ENCODE measurements at places on chromosomes 2 and 18. TPM values are rescaled to one million over a fixed set of nuclear protein-coding genes. Genes with fewer than 3 reads are reported as not detected.

The NGEF gene
- 1.7 TPM for total RNA-seq

The BMP10 gene
- 0.24 TPM for total RNA-seq

The BCL2 gene
- 11.0 TPM for total RNA-seq

The CNTNAP5 gene
- total RNA-seq = not detected

The MC4R gene
- total RNA-seq = 0.35 TPM

The DQX1 gene
- total RNA-seq = 0.44 TPM

The RABL2A gene
- 28.9 TPM for total RNA-seq

DNA sequence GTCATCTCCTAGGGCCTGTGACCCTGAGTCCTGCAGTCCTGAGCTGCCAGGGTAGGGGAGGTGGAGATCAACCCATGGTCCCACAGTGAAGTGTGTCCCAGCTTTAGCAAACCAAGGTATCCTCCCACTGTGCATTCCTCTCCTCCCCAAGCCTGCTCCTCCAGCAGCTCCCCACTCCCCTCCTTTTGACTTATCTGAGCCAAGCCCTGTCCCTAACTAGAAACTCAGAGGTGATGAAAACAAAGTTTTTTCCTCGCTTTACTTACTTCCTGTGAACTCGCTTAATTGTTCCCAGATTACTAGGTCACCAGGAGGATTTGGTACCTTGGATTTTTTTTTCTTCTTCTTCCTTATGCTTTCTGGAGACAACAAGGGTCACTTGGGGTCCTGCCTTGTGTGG lies 80.8 kb downstream of the EHD3 start:
- H3K27ac ChIP-seq = no peak overlapping the region
- no peaks in the 10 kb centered on the region for H3K27me3 ChIP-seq
- H3K36me3 ChIP-seq = no peaks in the 10 kb centered on the region
- no peak for DNase-seq
- H3K4me1 ChIP-seq = peaks cover 21% of the 10 kb centered on the region
- no peak overlapping the region for H3K4me3 ChIP-seq

- no peak overlapping the region for H3K4me3 ChIP-seq
- no peaks in the 10 kb centered on the region for H3K4me1 ChIP-seq
- no peak for DNase-seq
- H3K36me3 ChIP-seq = no peaks in the 10 kb centered on the region
- H3K27me3 ChIP-seq = no peaks in the 10 kb centered on the region
Observed at GRCh38 chr2:63665846-63666475, 77.2 kb downstream of the MDH1 start.

DNA sequence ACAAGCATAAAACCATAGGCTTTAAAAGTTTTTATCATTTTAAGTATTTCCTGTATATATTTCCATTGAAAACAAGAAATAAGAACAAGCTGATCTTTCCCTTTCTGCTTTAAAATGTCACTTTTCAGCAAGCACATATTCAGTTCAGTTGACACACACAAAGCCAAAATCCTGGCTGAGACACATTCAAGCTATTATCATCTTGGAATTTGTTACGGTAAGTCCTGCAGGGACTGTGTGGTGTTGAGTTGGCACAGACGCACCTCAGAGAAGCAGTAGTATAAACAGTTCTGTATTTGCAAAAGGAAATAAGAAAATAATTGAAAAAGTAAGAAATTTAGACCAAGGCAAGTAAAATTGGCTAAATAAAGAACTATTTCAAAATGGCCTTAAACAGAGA lies 10.4 kb upstream of the DAW1 start:
- no peaks in the 10 kb centered on the region for H3K4me1 ChIP-seq
- no peak overlapping the region for H3K27ac ChIP-seq
- DNase-seq = no peak
- no peaks in the 10 kb centered on the region for H3K36me3 ChIP-seq
- no peaks in the 10 kb centered on the region for H3K27me3 ChIP-seq

DNA sequence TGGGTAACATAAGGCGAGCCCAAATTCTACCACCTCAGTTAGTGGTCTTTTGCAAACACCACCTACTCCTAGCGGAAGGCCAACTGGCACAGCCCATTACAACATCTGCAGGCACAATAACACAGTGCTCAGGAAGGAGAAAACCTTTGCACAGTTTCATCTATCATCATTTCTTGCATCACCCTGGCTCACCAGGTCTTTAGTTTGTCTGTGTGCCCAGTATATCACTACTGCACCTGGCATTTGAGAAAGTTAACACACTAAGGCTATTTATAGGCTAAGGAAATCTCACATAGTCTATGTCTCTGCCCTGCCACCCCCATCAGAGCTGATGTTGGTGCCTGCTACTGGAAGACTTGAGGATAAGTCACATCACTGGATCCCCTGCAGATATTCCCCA lies 484.0 kb downstream of the SATB2 start:
- no peaks in the 10 kb centered on the region for H3K36me3 ChIP-seq
- H3K27me3 ChIP-seq = no peaks in the 10 kb centered on the region
- no peaks in the 10 kb centered on the region for H3K4me1 ChIP-seq
- H3K4me3 ChIP-seq = no peak overlapping the region

- peaks cover 11% of the 10 kb centered on the region for H3K4me1 ChIP-seq
- DNase-seq = no peak
- H3K27ac ChIP-seq = no peak overlapping the region
- H3K36me3 ChIP-seq = no peaks in the 10 kb centered on the region
- no peak overlapping the region for H3K4me3 ChIP-seq
- H3K27me3 ChIP-seq = no peaks in the 10 kb centered on the region
Observed at GRCh38 chr2:173647681-173648311, 293.1 kb downstream of the CDCA7 start.

GRCh38 chr18:54250846-54251261 lies 18.5 kb upstream of the POLI start:
- no peak for DNase-seq
- H3K27me3 ChIP-seq = no peaks in the 10 kb centered on the region
- H3K36me3 ChIP-seq = no peaks in the 10 kb centered on the region

- no peaks in the 10 kb centered on the region for H3K4me1 ChIP-seq
- H3K36me3 ChIP-seq = no peaks in the 10 kb centered on the region
- no peak overlapping the region for H3K4me3 ChIP-seq
- DNase-seq = no peak
- no peak overlapping the region for H3K27ac ChIP-seq
- H3K27me3 ChIP-seq = peaks cover 9% of the 10 kb centered on the region
Observed at GRCh38 chr2:219851169-219851568, 223.7 kb downstream of the SLC4A3 start.

DNA sequence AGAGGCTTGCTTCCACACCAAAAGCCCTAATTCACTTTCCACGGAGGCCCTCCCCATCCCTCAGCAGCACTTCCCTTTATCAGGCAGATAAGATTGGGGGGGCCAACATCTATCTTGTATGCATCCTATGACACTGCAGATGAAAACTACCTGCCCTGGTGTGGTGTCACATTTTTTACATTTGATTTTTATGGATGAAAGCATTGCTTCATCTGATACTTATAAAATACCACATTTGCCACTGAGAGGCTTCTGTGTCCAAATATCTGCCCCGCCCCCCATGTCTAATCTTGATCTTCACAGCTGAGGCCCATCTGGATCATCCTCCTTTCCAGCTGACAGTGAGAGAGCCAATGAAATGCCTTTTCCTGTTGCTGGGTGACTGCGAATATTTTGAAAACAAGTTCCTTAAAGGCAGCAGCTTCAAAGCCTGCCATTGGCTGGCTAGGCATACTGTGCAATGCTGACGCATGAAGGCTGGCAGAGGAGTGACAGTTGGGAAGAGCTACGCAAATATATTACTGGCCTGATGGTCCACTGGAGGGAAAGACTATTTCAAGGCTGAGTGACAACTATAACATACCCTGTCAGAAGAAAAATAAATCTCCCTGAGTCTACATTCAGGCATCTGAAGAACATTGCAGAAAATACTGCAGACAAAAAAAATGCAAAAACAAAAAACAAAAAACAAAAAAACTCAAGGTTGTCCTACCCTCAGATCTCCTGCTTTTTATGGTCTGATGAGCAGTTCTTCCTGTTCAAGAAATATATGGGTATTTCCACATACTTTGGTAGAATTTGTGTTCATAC lies 318.7 kb downstream of the PDE11A start:
- peak overlapping the region; percentile 44 for H3K27ac ChIP-seq
- no peaks in the 10 kb centered on the region for H3K27me3 ChIP-seq
- H3K4me3 ChIP-seq = no peak overlapping the region

- peaks cover 66% of the 10 kb centered on the region for H3K4me1 ChIP-seq
- H3K27ac ChIP-seq = peak overlapping the region; percentile 57
- H3K4me3 ChIP-seq = no peak overlapping the region
Observed at GRCh38 chr2:108587621-108588020, 53.4 kb downstream of the LIMS1 start.

- no peak overlapping the region for H3K27ac ChIP-seq
- no peaks in the 10 kb centered on the region for H3K4me1 ChIP-seq
- no peak overlapping the region for H3K4me3 ChIP-seq
- H3K27me3 ChIP-seq = peaks cover 19% of the 10 kb centered on the region
Observed at GRCh38 chr18:57131782-57132181, 15.1 kb upstream of the BOD1L2 start.

DNA sequence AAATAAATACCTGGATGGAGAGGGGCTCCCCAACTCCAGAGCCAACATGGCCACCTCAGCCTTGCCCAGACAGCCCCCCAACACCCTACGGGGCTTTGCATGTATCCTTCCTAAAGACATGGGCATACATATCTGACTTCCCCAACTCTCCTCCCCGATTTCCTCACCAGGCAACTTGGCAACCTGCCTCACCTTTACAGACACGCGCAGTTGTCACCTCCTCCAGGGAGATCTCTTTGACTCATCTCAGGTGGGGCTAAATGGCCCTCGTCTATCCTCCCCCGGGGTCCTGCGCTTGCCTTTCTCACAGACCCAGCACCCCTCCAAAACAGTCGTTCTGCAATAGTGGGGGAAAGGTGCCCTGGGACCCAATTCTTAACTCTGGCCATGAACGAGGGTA lies 10.6 kb upstream of the BIN1 start:
- H3K4me1 ChIP-seq = no peaks in the 10 kb centered on the region
- H3K4me3 ChIP-seq = no peak overlapping the region
- no peaks in the 10 kb centered on the region for H3K36me3 ChIP-seq
- peaks cover 5% of the 10 kb centered on the region for H3K27me3 ChIP-seq

GRCh38 chr18:48064978-48065600 lies 134.6 kb upstream of the SMAD2 start:
- no peak for DNase-seq
- H3K4me1 ChIP-seq = no peaks in the 10 kb centered on the region
- no peaks in the 10 kb centered on the region for H3K36me3 ChIP-seq
- H3K4me3 ChIP-seq = no peak overlapping the region

DNA sequence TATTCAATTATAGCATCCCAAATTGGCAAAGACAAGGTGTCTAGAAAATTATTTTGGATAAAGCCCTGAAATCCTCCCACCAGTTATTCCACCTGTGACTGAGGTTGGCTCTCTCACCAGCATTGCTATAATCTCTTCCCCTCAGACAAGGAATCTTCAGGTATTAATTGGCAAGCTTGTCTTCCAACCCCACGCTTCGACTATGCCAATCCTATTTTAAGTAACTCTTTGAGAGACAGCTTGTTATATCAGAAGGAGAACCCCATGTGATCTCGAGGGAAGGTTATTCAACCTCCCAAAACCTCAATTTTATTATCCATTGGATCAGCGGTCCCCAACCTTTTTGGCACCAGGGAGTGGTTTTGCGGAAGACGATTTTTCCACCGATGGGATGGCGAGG lies 54.5 kb upstream of the NEDD4L start:
- no peak overlapping the region for H3K27ac ChIP-seq
- H3K4me1 ChIP-seq = no peaks in the 10 kb centered on the region
- no peaks in the 10 kb centered on the region for H3K27me3 ChIP-seq
- no peak overlapping the region for H3K4me3 ChIP-seq

GRCh38 chr2:238591732-238592131 lies 165.0 kb downstream of the ASB1 start:
- no peak overlapping the region for H3K4me3 ChIP-seq
- H3K4me1 ChIP-seq = peaks cover 6% of the 10 kb centered on the region
- DNase-seq = no peak

GRCh38 chr18:61831071-61831470 lies 61.7 kb downstream of the RNF152 start:
- H3K27me3 ChIP-seq = no peaks in the 10 kb centered on the region
- no peak overlapping the region for H3K4me3 ChIP-seq
- H3K36me3 ChIP-seq = no peaks in the 10 kb centered on the region
- no peak overlapping the region for H3K27ac ChIP-seq
- DNase-seq = no peak

GRCh38 chr2:162243294-162243693 lies at the start of gene FAP:
FAP (minus strand) TSS chr2:162243445; CDS start chr2:162243327, 118 bp downstream.
- H3K27me3 ChIP-seq = no peaks in the 10 kb centered on the region
- peaks cover 13% of the 10 kb centered on the region for H3K4me1 ChIP-seq

- H3K4me3 ChIP-seq = no peak overlapping the region
- H3K27me3 ChIP-seq = no peaks in the 10 kb centered on the region
- no peak for DNase-seq
- no peak overlapping the region for H3K27ac ChIP-seq
- H3K36me3 ChIP-seq = no peaks in the 10 kb centered on the region
- no peaks in the 10 kb centered on the region for H3K4me1 ChIP-seq
Observed at GRCh38 chr2:234169674-234170073, 119.2 kb downstream of the SPP2 start.

DNA sequence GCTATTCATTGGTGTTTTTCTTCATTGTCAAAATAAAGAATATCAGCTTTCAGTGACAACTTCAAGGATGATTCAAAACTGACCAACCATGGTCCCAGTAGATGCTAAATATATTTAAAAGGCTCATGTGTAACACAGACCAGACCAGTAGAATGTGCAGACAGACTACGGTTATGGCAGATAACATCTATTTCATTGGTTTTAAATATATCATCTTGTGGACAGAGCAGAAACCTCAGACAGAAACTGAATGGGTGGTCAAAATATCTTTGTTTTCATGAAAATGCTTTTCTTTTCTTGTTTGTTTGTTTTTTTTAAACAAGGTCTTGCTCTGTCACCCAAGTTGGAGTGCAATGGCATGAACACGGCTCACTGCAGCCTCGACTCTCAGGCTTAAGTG lies 107.4 kb upstream of the CREB1 start:
- H3K4me3 ChIP-seq = no peak overlapping the region
- H3K27me3 ChIP-seq = no peaks in the 10 kb centered on the region
- no peaks in the 10 kb centered on the region for H3K4me1 ChIP-seq

- H3K27me3 ChIP-seq = no peaks in the 10 kb centered on the region
- H3K27ac ChIP-seq = no peak overlapping the region
- no peak overlapping the region for H3K4me3 ChIP-seq
- H3K36me3 ChIP-seq = no peaks in the 10 kb centered on the region
Observed at GRCh38 chr2:60297296-60298005, 256.0 kb downstream of the BCL11A start.
